ENCODE measurements at places on chromosomes 7 and 10.
A peak's percentile ranks its signal among the peaks of the same experiment; 100 is the strongest.

- no peak for DNase-seq
These were observed 17.3 kb downstream of the VWDE start for GRCh38 chr7:12386313-12386740.

- DNase-seq = no peak
These were observed 242.6 kb upstream of the FZD8 start for GRCh38 chr10:35884657-35885071.

- DNase-seq = no peak
These were observed 6.6 kb upstream of the DLX6 start for GRCh38 chr7:96998744-96999143.

- no peak for DNase-seq
These were observed 27.1 kb downstream of the KLF6 start for GRCh38 chr10:3757638-3758490.

DNA sequence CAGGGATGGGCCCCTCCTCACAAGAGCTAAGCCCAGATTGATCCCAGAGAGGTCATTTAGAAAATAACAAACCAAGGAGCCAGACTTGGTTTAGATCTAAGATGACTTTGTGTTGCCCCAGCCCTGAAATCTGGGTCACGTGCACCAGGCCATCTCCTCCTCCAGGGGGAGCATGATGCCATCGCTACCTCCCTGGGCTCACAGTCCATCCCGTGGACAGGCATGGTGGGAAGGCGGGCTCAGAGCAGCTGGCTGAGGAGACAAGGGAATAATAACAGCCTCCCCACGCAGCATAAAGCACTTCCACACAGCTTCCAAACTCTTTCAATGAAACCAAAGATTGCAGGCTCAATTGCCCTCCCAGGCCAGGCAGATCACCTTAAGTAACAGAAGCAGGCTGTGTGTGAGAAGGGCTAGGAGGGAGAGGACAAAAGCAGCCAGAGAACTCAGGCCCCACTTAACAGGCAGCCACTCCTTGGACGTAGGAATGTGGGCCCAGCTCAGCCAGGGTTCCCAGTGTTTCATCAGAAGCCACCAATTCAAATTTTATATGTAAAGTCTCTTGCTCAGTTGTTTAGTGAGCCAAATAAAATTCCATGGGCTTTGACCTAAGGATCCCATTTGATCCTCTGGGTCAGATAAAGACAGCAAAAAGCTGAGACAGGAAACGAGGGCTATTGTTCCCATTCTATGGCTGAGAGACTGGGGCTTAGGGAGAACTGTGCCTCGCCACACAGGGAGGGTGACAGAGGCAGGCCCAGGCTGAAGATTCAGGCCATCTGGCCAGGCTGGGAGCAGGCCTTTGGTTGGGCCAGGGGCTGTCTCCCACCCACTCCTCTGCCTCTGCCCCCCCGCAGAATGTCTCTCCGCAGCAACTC lies 100.2 kb downstream of the COL13A1 start:
- DNase-seq = peak; percentile 40

- no peak for DNase-seq
These were observed 18.5 kb upstream of the MGMT start for GRCh38 chr10:129448539-129448938.

DNA sequence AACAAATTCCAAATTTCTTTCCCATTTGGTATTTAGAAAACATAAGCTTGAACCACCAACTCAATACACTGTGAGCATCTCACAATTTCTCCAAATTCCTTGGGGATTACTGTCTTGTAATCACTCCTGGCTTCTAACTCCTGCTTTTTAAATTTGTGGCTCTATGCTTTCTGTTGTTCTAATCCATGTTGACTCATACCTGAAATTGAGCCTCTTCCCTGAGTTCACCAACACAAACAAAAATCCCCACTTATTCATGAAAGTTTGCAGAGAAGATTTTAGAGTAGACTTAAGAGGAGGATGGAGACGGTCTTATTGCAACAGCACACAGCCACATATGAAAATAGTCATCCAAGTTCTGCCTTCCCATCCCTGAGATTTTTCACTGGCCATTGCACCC lies 252.5 kb downstream of the PTEN start:
- no peak for DNase-seq

- DNase-seq = no peak
These were observed 215.8 kb upstream of the CCDC6 start for GRCh38 chr10:60122190-60122589.

- DNase-seq = no peak
These were observed 110.2 kb downstream of the TMEM26 start for GRCh38 chr10:61342858-61343572.

DNA sequence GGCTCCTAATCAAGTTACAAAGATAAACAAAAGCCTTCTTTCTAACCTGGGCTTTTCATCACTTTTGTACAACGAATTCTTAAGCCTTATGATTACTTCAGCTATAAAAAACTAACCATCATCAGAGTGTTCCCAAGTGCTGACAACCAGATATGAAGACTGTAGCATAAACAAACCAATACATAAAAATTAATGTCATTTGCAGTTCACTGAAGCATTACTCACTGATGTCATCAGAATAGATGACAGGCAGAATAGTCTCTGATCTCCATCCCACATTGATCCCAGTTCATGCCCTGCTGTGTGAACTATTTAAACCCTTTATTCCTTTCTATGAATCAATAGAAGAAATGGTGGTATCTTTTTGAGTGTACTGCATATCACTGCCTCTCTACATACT lies 84.4 kb downstream of the DNAJC1 start:
- DNase-seq = no peak

DNA sequence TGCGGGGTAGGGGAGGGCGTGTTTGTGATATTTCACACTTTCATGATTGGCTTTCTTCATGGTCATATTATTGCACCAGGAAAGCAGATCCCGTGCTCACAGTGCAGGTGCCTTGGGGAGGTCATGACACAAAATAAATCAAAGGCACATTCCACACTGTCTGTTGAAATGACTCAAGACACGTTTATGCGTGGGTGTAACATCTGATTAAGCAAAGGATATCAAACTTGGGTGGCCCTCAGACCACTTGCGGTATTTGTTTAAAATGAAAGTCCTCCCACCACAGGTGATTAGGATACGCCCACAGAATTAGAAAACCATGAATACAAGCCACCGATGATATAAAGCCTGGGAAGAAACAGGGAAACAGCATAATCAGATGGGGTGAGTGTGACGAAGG lies 51.1 kb downstream of the SVIL start:
- no peak for DNase-seq

GRCh38 chr7:29980151-29980550 lies 9.4 kb downstream of the SCRN1 start:
- DNase-seq = no peak

DNA sequence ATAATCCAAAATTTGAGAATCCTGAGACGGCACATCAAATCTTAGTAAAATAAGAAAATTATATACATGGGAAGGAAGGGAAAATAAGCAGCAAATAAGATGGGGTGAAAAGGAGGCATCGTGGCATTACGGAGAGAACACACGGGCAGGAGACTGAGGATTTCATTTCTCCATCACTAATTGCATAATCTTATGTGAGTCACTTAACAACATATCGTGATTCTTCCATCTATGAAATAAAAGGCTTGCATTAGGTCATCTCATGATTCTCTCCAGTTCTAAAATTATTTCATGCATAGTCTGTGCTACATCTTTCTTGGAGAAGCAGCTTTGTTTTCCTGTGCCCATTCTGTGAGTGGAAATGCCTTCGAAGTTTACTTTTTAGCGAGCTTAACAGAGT lies 288.7 kb downstream of the LRMDA start:
- no peak for DNase-seq

DNA sequence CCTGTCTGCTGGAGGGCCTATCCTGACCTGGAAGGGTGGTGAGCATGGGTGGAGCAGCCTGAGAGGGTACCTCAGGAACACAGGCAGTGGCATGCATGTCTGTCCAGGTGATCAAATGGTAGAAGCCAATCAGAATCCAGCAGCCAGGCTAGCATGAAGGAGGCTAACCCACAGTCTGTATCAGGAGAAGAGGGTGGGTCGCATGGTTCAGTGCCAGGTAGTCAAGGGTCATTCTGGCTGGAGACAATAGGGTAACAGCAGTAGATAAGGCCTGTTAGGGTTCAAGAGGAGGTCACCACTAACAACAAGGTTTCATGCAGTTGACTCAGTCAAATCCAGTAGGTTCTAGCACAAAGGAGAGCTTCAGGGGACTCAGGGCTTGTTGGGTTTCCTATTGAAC lies 10.4 kb downstream of the ALDH18A1 start:
- no peak for DNase-seq

GRCh38 chr10:96130326-96130995 lies 364 bp downstream of the ZNF518A start:
- peak; percentile 77 for DNase-seq

DNA sequence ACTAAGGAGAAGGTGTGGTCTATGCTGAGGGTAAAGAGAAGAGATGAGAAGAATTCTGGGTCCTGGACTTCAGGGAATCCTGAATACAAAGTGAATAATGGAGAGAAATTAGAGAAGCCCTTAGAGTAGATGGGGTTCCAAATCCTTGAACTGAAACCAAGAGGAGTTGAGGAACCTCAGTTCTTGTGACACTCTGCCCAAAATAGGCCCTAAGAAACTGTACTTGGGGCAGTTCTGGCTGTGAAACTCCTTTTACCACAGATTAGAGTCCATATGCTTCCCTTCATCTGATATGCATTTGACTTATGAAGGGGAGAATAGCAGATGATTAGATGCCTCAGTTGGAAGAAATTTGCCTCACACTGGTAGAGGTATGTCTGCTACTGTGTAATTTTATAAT lies 19.0 kb downstream of the TES start:
- DNase-seq = no peak

- DNase-seq = peak; percentile 16
These were observed 6.7 kb downstream of the KCP start for GRCh38 chr7:128903621-128904361.

- no peak for DNase-seq
These were observed 119.7 kb downstream of the ARID5B start for GRCh38 chr10:62021128-62021665.

DNA sequence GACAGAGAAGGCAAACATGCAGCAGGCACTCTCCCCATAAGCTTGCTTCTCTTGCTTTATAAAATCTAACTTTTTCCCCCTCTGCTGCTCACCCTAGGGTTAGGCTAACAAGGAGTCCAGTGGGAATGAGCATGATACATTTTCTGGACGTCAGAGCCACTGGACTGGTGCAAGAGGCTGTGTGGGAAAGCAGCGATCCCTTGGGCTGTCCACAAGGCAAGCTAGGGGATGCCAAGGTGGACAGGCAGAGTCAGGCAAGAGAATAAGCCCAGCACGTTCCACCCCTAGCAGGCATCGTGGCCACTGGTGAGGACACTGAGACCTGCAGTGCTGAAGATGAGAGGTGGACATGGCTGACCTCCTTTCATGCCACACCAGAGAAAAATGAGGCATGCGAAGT lies 290.9 kb upstream of the ZMIZ1 start:
- peak; percentile 52 for DNase-seq

DNA sequence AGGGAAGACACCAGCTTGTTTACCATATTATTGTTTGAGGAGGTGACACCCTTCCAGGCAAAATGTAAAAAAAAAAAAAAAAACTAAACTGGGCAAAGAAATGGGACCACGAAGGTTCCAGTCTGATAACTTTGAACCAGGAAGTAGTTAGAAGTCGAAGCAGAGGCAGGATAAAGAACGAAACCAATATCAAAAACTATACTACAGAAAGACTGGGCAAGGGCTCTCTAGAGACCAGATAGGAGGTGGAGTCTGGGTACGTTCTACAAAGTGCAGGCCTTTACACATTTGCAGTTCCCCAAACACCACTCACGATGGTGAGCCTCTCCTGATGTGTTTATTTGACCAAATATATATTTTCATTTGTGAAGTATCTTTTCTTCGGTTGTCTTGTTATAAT lies 125.7 kb upstream of the CDK1 start:
- DNase-seq = no peak

GRCh38 chr7:15685358-15686294 lies 857 bp downstream of the MEOX2 start:
- peak; percentile 56 for DNase-seq

DNA sequence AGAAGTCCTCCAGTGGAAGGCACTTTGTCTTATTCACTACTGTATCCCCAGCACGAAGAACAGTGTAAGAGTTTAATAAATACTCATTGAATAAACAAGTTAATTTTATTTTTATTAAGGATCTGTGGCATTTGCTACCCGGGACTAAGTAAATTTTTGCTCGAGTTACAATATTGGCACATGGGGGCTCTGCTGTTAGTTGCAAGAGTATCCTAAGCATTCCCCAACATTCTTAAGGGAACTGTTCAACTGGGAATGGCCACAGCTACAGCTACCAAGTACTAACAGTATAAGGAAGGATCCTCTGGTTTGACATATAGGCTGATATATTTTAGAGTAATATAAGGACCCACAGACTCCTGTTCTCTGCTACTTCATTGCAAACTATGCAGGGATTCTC lies 8.7 kb upstream of the LRRTM3 start:
- DNase-seq = no peak

GRCh38 chr7:148535217-148535616 lies 55.3 kb upstream of the C7orf33 start:
- no peak for DNase-seq

DNA sequence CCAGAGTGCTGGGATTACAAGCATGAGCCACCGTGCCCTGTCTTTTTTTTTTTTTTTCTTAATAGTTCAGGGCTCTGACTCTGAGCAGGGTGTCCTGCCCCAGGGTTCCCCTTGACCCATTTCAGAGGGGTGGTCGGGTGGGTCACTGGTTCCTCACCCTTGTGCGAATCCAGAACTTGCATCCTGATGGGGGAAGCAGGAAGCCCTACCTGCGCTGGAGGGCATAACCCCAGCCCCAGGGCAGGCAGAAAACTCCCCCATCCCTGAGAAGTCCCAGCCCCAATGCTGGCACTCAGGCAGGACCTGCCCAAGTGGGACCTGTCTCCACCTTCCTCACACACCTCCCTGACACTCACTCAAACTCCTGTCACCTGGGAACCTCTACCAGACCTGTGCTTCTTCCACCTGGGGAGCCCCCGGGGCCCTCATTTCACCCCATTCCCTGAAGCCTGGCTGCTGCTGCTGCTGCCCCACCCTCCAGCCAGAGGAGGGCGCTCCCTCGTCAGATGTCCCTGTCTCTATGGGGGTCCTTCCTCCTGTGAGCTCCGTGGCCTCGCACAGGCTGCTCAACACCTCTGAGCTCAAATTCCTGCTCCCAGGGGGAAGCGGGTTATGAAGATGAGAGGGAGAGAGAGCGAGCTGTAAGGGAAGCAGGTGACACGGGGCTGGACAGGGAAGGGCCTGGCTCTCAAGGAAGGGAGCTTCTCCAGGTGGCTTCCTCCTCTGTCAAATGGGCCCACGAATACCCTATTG lies 15.1 kb upstream of the ZNF273 start:
- peak; percentile 55 for DNase-seq

DNA sequence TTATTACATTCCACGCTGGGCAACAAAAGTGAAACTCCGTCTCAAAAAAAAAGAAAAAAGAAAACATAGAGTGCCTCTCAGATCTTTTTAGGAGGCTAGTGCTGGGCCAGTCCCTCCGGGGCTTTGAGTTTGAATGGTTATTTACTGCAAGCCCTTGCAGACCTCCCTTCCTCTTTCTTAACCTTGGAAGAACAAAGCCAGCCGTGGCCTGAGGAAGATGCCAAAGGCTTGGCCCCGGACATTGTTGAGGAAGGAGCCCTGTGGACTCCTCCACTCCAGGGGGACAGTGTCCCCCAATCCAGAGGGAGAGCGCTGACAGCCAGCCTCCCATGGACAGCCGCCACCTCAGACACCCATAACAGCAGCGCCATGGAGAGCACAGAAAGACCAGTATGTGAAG lies 5.0 kb downstream of the TSPAN33 start:
- no peak for DNase-seq

- DNase-seq = no peak
These were observed 122.0 kb downstream of the TPK1 start for GRCh38 chr7:144713850-144714249.

- no peak for DNase-seq
These were observed 99.4 kb downstream of the RNF216 start for GRCh38 chr7:5681979-5682546.
